ENCODE measurements at places on chromosomes 2 and 18.

DNA sequence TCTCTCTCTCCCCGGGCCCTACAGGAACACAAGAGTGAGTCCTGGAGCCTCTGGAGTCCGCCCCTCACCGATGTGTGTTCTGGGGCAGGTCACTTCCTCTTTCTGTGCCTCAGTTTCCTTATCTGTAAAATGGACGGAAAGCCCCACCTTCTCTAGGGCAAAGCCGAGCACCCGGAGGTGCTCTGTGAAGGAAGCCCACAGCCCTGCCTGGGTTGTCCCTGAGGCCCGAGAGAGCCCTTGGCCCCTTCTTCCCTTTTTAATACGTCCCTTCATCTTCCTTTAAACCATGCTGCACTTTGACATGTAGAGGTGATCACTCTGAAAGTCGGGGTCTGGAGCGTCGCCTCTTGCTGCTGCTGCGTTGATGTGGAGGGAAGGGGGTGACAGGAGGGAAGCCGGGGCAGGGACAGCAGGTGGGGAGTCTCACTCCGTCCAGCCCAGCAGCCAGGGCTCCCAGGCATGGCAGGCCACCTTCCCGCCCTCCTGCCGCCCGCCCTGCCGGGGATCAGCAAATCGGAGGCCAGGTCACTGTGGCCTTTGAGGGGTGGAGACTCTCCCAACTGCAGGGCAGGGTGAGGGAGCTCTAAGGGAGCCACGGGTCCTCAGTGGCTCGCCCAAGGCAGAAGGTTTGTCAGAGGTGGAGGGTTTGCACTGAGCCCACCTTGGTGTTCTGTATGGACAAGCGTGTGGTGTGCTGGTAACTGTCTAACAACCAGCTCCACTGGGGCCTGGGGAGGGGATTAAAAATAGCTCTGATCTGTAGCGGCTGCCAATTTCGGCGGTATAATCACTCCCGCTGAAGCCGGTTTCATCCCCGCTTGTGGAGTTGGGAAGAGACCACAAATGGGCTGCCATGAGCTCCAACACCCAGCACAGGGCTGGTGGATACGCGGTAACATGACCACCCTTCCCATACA lies 135.9 kb upstream of the ID2 start:
- peak; percentile 21 for DNase-seq

- DNase-seq, result no peak
Observed at GRCh38 chr2:32472605-32473004, 115.8 kb downstream of the BIRC6 start.

DNA sequence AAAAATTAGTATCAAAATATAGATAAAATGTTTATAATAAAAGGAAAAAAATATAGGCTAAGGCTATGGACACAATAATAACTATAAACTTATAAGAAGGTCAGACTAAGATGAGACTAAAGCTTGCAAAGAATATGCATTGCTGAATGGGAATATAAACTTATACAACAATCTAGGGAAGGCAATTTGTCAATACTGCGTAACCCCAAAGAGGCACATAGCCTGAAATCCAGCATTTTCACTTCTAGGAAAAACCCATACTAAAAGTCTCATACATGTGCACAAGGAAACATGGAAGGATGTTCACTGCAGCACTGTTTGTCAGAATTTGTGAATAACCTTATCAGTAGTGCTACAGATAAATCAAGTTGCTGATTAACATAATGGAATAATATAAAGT lies 45.5 kb downstream of the FANCL start:
- no peak for DNase-seq

- DNase-seq, result no peak
Observed at GRCh38 chr2:71643674-71644357, 190.5 kb downstream of the DYSF start.

GRCh38 chr2:191012845-191013681 lies 908 bp downstream of the STAT1 start:
- DNase-seq, result no peak

DNA sequence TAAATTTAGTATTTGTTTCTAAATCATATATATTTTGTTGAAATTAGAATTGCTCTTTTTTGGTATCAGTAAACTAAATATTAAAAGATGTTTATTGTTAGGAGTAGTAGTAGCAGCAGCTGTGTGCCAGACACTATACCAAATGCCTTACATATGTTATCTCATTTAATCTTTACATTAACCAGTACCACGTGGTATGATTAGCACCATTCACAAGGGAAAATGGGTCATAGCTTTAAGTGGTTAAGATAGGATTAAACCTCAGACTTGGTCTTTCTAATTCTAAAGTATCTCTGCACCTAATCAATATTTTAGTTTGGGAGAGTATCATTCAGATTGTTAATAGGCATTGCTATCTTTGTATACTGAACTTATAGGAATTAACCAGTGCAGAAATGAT lies 29.0 kb downstream of the PSMD14 start:
- DNase-seq, result no peak

GRCh38 chr2:152055366-152056108 lies 43.3 kb downstream of the CACNB4 start:
- peak; percentile 21 for DNase-seq

GRCh38 chr2:176085861-176086771 lies 2.4 kb upstream of the EVX2 start:
- peak; percentile 55 for DNase-seq

DNA sequence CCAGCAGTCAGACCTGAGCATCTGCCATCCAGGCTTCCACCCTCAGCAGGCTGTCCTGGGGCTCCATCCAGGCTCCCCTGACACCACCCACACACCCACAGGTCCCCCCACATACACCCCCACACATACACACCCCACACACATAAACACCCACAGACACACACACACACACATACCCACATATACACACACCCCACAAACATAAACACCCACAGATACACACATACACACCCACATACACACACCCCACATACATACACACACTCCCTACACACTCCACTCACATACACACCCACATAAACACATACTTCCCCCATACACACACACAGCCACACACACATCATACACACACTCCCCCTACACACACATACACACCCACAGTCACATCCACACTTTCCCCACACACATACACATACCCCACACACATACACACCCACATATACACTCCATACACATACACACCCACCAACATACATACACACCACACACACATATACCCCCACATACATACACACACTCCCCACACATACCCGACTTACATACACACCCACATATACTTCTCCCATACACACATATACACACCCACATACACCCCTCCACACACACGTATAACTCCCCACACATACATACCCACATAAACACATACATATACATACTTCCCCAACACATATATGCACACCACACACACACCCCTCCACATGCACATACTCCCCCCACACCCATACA lies 183.3 kb upstream of the ETAA1 start:
- no peak for DNase-seq

GRCh38 chr2:231932985-231933915 lies 7.1 kb upstream of the NPPC start:
- DNase-seq, result no peak
